ENCODE measurements at places on chromosomes 2 and 18.

GRCh38 chr2:190716176-190716807, 67.4 kb downstream of the NAB1 start:
- no peak for DNase-seq

DNA sequence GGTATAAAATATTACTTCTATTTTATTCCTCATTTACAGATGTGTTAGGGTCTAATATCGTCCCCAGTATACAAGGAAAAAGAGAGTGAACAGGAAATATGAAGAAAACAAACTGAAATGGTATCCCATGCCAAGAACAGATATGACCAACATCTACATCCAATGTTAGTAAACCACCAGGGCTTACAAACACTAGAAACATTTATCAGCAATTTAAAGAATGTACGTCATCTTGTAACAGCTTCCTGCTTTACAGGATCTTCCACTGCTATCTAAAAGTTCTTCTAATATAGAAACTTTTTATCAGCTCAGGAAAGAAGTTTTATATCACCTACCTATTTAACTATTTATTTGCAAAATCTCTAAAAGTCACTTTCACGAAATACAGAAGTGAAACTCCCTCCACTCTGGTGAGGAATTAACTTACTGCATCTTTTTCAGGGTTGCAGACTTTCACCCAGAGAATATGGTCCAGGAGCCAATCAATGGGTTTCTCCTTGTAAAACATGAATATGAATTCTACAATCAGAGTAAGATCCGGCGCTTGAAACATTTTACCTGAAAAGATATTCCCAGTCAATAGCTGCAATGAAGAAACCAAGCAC, 35.2 kb downstream of the UNC50 start:
- DNase-seq = no peak

GRCh38 chr2:222733846-222734702, 62.6 kb downstream of the MOGAT1 start:
- DNase-seq = peak; percentile 54

DNA sequence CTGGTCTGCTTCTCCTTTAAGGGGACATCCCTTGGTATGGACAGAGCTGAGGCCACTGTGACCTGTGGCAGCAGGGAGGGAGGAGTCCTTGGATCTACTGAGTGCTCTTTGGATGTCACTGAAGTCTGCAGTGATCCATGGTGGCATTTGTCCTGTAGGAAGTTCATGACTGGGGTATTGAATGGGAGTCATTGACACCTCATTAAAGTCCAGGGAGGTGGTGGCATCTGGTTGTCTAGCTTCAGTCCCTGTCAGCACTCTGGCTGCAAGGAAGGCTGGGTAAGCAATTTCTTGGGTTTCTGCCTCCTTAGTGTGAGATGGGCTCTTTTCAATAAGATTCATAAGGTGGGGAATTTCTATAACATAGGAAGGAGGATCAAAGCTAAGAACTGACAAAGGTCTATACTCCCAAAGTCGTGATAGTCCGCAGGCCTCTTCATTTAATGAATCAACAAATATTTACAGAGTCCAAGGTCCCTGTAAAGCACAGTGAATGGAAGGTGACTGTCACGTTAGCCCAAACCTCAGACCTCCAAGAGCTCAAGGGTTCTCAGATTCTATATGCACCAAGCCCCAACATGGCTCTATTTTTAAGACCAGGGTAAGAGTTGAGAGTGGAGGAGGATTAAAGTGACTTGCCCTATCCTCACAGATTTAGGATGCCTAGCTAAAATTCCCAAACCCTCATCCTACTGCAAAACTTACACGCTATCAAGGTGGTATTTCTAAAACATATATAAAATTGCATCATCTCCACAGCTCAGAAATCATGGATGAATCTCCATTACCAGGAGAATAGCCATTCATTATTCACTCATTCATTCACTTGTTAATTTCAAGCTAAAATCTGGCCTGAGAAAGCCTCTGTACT, 40.2 kb downstream of the THNSL2 start:
- DNase-seq = no peak

DNA sequence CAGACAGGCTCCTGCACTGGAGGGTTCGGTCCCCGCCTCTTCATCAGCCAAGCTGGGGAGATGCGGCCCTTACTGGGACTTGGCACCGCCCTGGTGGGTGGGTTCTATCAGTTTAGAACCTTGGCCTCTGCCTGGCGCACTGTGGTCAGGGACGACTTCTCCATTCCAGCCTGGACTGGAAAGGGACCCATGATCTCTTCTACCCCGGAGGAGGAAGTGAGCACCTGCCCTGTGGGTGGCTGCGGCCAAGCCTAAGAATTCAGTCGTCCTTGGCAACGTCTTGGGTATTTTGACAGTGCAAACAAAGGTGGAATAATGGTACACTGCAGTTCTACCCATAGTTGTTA, 106.9 kb upstream of the CD302 start:
- DNase-seq = peak; percentile 59

DNA sequence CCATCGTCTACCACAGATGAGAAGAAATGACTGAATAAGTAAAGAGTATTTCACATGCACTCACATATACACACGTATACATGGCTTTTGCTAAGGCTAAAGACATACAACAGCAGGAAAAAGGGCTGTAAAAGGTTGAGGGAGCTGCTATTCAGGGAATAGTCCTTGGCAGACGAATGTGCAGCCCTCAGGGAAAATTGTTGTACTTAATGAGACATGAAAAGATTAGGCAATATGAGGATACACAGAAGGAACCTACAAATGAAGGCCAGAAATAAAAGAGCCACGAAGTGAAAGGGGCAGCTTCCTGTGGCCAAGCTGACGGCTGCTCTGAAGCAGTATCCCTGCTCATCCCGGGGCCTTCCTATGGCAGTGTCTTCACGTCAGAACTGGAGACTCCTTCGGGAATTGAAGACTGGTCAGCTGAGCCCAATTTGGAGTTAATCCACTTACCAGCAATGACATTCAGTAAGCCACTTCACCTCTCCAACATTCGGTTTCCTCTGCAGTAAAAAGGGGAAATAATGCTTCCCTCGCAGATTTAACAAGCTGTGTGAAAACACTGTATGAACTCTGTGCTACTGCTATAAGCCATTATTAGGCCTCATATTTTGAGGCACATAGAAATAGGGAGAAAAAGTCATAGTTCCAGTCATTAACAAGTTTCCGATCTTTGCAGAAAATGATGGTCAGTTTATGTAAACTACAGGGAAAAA, 221.8 kb downstream of the STK39 start:
- no peak for DNase-seq

- no peak for DNase-seq
Observed at GRCh38 chr2:47631306-47631705, 151.6 kb upstream of the MSH6 start.

DNA sequence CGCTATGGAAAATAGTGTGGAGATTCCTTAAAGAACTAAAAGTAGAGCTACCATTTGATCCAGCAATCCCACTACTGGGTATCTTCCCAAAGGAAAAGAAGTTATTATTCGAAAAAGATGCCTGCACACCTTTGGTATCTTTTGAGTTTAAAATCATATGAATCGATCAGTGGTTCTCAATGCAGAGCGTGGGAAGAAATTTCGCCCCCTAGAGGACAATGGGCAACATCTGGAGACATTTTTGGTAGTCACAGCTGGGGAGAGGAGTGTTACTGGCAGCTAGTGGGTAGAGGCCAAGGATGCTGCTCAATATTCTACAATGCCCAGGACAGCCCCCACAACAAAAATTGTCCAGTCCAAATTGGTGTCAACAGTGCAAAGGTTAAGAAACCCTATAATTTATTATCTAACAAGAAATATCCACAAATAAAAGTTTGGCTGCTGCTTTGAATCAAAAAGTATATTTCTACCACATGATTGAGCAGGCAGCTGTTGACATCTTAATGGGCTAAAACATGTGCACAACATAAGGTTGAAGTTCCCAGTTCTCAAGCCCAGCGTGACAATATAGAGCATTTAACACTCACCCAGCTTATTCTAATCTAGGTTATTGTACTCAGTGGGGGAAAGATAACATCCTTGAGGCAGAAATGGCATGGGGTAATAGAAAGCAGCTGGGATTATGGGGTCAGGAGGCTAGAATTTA, 425.7 kb downstream of the LRATD1 start:
- no peak for DNase-seq

DNA sequence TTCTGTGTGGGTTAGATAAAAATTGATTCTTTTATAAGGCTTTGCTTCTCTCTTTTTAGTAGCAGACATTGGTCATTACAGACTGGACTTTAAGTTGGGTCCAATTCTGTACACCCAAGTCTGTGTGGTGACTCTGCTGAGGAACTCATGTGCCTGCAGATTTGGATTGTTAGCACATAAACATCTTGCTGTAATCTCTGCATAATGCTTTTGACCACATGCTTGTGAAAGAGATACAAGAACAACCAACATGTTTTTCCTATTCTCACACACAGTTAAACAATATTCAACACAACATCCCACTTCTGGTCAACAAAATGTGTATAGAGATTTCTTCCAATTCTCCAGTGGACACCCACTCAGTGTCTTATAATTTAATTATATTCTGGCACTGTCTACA, 270.1 kb downstream of the RDH14 start:
- no peak for DNase-seq

GRCh38 chr18:75111760-75112159, 97.2 kb downstream of the PTGR3 start:
- DNase-seq = no peak

DNA sequence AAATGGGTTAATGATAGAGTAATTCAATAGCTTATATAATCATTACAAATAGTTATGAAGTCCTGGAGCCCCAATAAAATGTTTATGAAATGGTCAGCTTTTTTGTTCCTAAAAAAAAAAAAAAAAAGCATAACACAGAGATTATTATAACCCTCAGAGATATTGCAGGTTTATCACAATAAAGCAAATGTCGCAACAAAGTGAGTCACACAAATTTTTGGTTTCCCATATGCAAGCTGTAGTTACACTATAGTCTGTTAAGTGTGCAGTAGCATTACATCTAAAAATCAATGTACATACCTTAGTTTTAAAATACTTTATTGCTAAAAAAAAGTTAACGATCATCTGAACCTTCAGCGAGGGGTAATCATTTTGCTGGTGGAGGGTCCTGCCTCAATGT, 20.0 kb downstream of the WDFY1 start:
- DNase-seq = no peak

DNA sequence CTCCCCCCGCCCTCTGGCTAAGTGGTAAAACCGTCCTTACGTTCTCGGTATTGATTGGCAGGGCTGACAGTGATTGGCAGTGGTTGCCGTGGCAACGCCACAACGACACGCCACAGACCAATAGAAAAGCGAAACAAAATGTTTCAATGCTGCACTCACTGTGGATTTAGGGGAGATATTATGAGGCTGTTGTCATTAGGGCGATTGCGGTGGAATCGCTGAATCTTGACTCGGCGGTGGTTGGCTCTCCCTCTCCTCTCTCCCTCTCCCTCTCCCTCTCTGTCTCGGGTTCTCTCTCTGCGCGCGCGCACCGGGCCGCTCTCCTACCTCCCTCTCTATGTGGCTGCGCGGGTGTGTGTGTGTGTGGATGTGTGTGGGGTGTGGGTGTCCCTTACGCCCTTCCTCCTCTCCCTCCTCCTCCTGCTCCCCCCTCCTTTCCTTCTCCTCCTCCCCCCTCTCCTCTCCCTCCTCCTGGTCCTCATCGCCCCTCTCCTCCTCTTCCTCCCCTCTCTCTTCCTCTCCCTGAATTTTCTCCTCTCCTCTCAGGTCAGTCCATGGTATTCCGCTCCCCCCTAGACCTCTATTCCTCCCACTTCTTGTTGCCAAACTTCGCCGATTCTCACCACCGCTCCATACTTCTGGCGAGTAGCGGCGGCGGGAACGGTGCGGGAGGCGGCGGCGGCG, at the start of gene SIX3:
TSS of gene SIX3 (plus strand) at position 152 of the 684 bp plus-strand sequence. CDS start at position 555, 403 bp downstream.
- DNase-seq = no peak

GRCh38 chr18:23714576-23714975, 25.3 kb downstream of the LAMA3 start:
- DNase-seq = no peak

DNA sequence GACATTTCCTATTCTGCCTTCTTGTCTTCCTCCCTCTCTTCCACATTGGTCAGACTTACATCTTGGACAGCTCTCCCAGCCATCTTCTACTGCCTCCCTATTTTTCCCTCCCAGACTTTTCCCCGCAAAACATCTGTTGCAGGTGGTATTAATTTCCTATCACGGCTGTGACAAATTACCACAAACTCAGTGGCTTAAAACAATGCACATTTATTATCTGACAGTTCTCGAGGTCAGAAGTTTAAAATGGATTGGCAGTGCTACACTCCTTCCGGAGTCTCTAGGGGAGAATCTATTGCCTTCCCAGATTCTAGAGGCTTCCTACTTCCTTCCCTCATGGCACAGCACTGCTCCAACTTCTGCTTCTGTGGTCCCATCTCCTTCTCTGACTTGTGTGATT, 33.3 kb downstream of the STRADB start:
- DNase-seq = no peak

DNA sequence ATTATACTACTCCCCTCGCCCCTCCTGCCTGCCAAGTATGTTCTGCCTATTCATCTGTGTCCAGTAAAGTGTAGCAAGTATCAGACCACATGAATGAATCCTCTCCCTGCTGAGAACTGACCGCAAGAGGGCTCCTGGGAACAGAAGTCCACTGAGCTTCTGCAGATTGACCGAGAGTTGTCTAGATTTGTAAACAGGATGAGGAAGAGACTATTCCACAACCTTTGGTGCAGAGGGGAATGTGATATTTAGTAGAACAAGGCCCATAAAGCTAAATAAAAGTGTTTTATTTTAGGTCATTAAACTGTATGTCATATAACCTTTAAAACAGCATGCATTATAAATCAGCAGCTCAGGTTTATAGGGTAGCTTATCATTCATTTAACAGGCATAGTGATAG, 377.0 kb downstream of the DCC start:
- DNase-seq = peak; percentile 26

DNA sequence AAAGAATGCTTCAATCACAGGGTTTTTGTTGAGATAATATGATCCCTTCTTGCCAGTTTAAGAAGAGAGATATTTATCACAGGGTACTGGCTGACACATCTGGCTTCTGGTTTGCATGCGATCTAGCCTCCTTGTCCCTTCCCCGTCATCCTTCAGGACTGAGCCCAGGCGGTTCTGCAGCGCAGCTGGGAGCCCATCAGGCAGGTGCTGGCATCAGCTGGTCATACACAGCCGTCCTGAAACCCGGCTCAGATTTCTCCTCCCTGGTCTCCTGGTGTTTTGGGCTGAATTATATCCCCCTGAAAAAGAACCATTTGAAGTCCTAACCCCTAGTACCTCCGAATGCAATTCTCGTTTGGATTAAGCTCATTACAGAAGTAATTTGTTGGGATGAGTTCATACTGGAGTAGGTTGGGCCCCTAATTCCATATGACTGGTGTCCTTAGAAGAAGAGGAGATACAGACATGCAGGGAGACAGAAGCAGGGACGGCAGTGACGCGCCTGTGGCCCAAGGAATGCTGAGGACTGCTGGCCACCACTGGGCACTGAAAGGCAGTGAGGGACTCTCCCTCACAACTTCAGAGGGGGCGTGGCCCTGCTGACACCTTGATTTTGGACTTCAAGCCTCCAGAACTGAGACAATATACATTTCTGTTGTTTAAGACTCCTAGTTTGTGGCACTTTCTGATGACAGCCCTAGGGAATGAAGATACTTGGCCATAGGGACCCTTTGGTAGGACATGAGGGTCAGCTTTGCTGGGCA, 83.9 kb upstream of the ODC1 start:
- no peak for DNase-seq

GRCh38 chr2:191250986-191251385, 5.8 kb downstream of the MYO1B start:
- no peak for DNase-seq

All from femur (tissue), 1 donor.